ENCODE measurements at places on chromosomes 7 and 10.

DNA sequence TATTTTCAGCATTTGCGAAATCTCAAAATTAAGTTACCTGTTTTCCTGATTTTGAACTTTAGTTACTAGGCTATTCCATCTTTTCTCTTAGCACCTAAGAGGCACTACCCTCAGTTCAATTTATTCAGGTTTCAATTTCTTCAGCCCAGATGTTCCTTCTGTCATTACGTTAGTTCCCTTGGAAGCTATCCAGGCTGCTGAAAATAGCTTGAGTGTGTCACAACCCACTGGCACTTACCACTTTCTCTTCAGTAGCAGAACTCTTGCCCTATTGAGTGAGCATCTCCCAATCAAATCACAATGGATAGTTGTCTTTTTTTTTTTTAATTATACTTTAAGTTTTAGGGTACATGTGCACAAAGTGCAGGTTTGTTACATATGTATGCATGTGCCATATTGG, 332.7 kb upstream of the LRGUK start:
- DNase-seq = no peak

- DNase-seq = no peak
Measured at GRCh38 chr7:121282129-121282528, 46.7 kb upstream of the WNT16 start.

GRCh38 chr10:110966146-110966545, 46.7 kb downstream of the SHOC2 start:
- DNase-seq = no peak

DNA sequence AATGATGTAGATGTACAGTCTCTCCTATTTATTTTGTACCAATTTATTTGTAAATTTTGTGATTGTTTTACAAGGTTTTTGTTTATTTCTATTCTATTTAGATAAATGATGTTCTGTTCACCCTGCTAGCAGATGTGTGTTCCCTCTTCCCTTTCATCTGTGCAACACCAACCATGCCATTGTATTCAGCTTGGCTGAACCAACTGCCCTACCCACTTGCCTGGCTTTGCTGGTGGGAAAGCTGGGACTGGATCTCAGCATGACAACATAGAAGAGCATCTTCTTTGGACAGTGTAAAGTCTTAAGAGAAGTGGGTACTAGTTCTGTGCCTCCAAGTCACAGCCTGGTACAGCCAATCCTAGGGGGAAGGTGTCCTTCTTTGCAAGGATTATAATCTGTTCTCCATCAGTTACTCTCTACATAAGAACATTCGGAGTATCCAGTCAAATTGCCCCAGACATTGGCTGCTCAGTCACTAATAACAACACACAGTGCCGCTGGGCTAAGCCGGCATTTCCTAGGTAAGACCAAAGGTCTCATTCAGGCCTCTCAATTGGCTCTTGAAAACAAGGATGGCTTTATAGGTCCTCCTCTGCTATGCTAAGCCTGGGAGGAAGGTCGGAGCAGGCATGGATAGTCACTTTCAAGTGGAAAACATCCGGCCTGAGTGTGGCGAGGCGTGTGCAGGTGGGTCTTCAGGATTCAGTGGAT, 109.7 kb downstream of the NT5C2 start:
- DNase-seq = no peak

GRCh38 chr7:141133646-141134045, 59.8 kb downstream of the TMEM178B start:
- DNase-seq = no peak

DNA sequence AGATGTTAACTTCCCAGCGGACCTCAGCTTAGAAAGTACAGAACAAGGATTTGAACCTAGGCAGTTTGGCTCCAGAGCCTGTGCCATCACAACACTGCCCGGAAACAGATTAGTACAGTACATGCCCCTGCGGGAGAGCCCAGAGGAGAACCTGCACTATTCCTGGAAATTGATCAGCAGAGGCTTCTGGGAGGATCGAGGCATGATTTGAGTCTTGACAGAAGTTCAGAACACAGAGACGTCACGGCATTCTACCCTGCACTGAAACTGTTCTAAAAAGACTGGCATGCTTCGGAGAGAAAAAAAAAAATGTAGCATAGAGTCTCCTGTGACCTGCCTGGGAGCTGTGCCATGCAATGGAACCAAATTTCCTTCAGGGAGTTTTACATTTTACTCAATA, 9.2 kb upstream of the IL6 start:
- no peak for DNase-seq

GRCh38 chr7:150356265-150356897, 12.2 kb upstream of the REPIN1 start:
- peak; percentile 64 for DNase-seq

GRCh38 chr10:67851186-67851585, 13.2 kb upstream of the DNAJC12 start:
- DNase-seq = no peak

DNA sequence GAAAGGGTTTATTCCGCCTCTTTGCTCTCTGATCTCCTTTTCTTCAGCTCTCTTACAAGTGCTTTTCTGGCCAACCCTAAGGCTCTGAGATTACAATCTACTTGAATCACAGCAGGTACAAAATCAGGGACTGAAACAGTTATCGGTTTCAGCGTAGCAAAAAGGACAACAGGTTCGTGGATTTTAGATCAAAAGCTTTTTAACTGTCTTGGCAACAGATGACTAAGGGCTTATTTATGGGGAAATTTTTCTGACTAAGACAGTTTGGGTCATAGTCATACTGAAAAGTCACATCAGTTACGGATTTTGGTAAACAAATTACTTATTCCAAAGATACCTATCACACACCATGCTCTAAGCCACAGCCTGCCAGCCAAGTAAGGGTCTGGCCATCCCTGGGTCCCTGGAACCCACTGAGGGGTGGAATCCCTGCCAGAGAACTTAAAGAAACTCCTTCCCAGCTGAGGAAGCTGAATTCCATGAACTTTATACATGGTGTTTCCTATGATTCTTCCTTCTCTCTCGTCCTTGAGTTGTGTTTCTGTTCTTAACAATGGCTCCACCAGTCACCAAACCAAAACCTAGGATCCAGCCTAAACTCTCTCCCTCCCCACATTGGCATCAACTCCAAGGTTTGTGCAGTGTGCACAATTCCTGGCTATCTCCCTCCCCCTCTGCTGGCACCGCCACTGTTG, 169.3 kb downstream of the FAM107B start:
- DNase-seq = no peak

GRCh38 chr10:47314416-47314970, 7.8 kb upstream of the GDF2 start:
- no peak for DNase-seq
